ENCODE measurements at places on chromosomes 13 and 19.

- no peak for DNase-seq
Observed at GRCh38 chr19:57302020-57302465, 18.2 kb upstream of the ZNF543 start.

DNA sequence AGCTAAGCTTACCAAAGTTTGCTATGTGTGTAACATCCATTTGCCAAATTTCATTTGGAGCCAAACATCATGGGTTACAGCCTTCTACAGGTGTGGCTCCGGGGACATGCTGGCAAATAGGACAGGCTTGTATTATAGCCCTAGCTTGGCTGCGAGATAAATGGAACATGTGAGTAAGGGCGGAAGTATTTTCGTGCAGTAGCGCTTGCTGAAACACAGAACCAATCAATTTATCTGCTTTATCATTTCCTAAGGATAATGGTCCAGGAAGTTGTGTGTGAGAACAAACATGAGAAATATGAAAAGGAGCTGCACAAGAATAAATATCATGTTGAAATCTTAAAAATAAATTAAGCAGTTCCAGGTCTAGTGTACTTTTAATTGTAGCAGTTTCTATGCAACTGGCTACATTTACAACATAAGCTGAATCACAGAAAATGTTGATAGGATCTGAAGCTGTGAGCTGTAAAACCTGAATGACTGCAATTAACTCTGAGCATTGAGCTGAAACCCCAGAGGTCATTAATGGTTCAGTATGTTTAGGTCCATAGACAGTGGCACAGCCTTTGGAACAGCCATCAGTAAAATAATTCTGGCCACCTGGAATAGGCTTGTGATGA lies 22.2 kb upstream of the ZNF100 start:
- no peak for DNase-seq

DNA sequence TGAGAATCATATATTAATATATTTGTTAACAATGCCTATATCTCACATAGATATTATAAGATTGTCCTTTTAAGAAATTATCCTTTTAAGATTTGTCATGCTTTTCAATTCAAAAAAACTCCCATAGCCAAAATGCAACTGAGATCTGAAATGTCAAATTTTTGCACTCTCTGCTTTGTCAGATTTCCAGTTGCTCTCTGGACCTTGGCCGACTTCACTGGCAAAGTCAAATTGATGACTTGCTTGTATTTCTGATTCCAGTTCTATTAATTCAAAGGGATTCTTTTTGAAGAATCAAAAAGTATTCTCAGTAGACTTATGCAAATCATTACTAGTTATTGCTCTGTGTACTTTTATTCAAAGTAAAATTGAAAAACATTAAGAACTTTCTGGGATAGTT lies 101.2 kb upstream of the SCEL start:
- no peak for DNase-seq

GRCh38 chr13:77285098-77285497 lies 41.8 kb downstream of the MYCBP2 start:
- DNase-seq, result no peak

- peak; percentile 58 for DNase-seq
Observed at GRCh38 chr13:22061371-22061805, 390.5 kb downstream of the FGF9 start.

DNA sequence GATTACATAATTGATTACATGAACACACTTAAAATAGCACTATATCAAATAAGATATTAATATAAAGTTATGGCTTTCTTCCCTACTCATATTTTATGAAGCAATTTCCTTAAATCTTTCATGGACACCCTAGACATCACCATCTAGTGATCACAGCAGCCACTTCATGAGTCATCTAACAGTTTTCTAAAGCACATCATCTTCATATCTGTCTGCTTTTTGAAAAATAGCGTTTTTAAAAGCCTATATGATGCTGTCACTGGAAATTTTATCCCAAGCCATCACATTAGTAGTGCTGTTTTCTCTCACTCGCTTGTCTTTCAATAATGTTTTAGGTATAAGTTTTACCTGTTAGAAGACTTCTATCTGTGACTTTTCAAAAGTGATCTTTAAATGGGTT lies 326.1 kb downstream of the SLITRK6 start:
- DNase-seq, result no peak

Measured in CD4-positive, alpha-beta T cell treated with Interleukin-17A for 1 hour (primary cell).